ENCODE measurements at places on chromosomes 2 and 18. TPM values are rescaled to one million over a fixed set of nuclear protein-coding genes. Genes with fewer than 3 reads are reported as not detected.
A peak's percentile ranks its signal among the peaks of the same experiment; 100 is the strongest.

DNA sequence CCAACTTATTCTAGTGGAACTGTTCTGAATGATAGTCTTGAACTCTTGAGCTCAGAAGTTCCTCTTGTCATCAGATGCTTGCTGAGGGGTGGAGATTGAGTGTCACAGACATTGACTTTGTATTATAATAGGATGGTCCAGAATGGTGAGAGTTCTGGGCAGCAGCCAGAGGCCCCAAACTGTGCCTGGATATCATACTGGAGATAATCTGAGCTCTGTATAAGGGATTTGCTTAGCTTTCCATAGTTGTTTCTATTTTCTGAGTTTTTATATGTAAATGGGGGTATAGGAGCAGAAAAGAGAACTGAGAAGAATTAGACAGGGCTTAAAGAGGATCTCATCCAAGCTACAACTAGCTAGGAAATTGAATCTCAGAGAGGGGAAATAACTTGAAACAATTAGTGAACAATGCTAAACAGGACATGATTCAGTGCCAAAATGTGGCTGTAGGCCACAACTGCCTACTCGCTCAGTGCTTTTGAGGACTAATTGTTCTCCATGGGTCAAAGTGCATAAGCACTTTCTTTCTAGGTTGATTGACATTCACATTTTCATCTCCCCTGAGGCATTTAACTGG is 10.1 kb upstream of the LCLAT1 start:
- no peak for DNase-seq

The ABCB11 gene
- total RNA-seq: not detected

DNA sequence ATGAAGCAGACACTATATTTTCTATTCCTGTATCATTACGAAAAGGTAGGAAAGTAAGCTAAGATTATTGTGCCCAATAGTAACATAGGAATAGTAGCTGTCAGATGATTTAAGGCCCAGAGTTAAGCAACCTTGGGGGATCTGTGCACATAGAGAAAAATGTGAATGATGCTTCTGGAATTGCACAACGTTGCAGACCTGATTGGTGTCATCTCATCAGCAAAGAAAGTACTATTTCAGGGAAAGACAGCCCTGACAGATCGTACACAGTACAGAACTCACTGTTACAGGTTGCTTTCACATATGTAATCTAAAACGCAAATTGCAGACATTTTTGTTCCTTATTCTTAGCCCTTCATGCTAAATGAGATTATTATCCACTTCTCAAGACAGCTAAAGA is 535.9 kb downstream of the TRIB2 start:
- no peak for DNase-seq

DNA sequence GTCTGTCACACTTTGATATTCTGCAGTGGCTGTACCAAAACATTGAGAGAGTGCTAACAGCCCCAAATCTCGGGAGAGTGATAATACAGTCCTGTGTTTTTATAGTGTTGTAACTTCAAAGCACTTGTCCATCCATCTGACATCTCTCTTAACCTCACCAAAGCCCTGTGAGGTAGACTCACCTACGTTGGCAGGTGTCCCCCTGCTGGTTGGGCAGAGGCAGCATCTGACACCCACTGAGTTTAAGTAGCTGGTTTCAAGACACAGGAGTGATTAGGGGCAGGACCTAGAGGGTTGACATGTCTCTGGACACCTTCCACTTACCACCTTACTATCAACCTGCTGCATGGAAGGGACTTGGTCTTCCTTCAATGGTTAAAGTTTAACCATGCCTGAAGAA is 22.9 kb downstream of the COLEC12 start:
- no peak for DNase-seq

The DYNAP gene
- not detected for total RNA-seq

The ITGA4 gene
- total RNA-seq: 20.6 TPM

The COL3A1 gene
- 408 TPM for total RNA-seq

The GAL3ST2 gene
- total RNA-seq: not detected

DNA sequence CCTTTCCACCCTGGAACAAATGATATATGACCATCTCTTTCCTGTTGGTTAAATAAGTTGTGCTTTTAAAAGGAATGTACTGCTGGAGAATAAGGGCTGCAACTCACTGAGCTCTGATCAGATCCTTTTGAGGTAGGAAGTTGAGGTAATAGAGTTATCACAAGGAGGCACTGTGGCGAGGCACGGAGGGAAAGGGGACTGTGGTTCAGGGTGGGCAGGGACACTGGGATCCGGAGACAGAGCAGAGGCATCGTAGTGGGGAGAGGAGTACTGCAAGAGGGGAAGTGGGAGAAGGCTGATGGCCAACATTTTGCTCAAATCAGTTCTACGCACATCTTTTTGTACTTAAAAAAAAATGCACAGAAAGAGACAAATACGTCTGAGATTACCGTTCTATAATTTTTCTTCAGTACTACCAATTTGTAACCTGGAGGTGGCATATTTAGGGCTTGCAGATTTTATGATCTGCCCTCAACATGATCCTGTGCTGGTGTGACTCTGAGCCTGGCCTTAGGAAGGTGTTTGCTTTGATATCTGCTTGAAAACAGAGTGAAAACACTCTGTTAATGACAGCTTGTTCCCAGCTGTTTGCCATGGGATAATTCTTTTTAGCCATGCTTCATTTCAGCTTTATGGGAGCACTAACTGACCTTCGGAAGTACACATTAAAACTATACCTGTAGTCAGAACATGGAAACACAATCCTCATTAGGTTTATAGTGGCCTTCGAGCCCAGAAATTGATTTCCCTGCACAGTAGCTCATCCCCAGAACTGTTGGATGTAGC is 168.1 kb downstream of the KCNE4 start:
- no peak for DNase-seq

The PPP4R3B gene
- 44.7 TPM for total RNA-seq

The PLEK gene
- total RNA-seq: under 0.01 TPM

The FNDC4 gene
- 7.3 TPM for total RNA-seq

DNA sequence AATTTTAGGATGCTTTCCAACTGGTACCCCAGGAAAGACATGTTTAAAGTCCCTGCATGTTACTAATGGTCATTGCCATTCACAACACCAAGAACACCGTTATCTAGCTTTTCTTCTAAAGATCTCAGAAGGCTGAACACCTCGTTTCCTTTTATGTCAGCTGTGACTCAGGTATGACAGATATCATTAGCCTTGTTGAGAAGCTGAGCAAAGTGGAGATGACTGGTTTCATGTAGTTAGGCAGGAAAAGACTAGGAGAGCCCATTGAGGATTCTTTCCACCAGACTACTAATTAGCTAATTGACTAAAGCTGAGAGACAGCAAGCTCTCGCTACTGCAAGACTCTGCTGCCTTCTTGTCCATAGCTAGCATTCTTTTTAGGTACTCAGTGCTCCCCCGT is 32.0 kb upstream of the ARL5A start:
- DNase-seq: no peak

DNA sequence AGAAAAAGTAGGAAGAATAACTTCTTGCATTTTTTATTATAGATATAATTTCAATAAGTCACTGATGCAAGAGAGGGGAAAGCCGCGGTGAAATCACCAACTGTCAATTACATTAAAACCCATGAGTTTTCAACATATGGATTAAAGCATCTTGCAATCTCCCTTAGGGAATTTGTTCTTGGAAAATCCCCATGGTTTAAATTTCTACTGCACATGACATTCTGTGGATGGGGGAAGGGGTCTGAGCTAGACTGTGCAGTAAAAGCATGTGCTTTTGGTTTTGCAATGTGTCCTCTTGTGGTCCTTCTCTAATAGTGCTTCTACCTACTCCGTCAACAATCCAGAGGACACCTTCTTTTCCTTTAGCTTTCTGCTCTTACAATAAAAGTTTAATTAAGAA is 894.0 kb downstream of the DCDC2C start:
- no peak for DNase-seq

The TTN gene
- 0.18 TPM for total RNA-seq

DNA sequence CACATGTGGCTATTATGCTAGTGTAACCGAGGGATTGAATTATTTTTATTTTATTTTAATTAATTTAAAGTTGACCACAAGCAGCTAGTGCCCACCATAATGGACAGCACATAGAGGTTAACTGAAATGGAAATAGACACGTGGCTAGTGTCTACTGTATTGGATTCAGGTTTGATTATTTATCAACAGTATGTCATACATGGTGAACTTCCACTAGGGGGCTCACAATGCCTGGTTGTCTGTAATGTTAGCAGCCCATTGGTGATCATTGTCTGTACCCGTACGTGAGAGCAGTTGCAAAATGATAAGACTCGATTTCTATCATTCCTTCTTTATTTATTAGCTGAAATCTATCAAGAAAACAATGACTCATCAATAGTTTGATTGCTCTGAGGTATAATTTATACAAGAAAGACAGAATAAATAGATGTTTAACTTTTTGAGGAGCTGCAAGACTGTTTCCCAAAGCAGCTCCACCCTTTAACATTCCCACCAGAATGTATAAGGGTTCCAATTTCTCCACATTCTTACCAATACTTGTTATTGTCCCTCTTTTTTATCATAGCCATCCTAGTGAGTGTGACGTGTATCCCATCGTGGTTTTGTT is 76.5 kb downstream of the CYBRD1 start:
- DNase-seq: peak; percentile 77

The C2orf80 gene
- not detected for total RNA-seq

GRCh38 chr2:18194161-18194560 is 315.7 kb downstream of the KCNS3 start:
- no peak for DNase-seq

DNA sequence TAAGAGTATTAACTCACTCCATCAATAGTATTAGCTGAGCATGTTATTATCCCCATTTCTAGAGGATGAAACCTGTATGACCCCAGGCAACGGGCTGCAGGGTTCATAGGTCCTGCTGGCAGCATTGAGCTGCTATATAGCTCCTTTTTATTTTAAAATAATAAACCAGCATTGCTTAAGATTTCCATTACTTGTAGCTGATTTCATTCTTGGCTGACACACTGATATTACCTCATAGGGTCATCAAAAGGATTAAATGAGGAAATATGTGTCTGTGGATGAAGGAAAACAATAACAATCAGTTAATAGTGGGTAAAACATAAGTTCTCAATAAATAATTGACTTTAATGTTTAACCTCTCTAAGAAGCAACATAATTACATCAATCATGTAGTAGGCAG is 48.3 kb upstream of the NRP2 start:
- peak; percentile 34 for DNase-seq

The TWIST2 gene
- total RNA-seq: 14.7 TPM

The MC4R gene
- 0.28 TPM for total RNA-seq

DNA sequence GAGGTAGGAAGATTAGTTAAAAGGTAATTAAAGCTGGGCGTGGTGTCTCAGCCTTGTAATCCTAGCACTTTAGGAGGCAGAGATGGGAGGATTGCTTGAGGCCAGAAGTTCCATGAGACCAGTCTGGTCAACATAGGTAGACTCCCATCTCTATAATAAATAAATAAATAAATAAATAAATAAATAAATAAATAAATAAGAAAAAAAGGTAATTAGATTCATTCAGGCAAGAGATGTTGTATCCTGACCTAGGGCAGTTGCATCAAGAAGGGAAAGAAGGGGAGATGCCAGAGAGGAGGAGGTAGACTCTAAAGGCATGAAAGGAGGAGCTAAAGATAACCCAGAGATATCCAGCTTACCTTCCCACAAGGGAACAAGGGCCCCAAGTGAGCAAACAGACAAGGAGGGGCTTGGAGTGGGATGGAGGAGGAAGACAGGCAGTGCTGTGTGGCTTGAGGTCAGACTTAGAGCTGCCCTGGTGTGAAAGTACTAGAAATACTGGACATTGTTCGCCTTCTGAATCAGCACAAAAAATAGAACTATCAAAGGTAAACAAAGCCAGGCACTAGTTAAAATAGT is 7.4 kb upstream of the RAB1A start:
- DNase-seq: no peak

DNA sequence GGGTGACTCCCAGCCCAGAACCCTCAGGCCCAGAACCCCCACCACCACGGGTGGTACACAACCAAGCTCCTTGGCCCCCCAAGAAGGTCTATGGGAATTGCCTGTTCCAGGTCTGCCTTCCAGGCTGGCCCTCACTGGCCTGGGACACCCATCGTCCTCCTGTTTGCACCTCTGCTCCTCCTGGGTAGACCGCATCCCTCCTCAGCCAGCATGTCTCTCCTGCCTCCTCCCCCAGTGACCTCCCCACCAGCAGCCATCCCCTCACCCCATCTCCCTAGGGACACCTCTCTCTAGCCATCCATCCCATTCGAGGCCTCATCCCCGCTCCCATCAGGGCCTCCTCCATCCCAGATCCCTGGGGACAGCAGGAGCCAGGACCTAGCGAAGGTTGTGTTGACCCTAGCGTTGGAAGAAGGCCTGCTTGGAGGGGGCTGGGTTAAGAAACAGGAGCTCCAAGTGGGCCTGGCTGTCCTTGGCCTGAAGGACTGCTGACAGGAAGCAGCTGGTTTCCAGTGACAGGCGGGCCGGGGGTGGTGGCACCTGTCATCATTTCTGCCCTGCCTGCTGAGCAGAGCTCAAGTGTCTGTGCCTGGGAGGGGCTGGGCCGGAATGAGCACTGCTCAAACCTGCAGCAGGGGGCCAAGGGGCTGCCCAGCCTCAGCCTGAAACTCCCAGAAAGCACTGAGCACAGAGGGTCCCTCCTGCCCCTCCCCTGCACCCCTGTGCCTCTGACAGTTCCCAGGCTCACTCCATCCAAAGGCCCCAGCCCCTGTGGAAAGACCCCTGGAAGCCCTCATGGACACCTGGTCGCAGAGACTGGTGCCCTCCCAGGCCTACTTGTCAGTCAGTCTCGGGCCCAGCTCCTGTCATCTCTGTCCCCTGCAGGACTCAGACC is 96.0 kb upstream of the OTOS start:
- DNase-seq: no peak

DNA sequence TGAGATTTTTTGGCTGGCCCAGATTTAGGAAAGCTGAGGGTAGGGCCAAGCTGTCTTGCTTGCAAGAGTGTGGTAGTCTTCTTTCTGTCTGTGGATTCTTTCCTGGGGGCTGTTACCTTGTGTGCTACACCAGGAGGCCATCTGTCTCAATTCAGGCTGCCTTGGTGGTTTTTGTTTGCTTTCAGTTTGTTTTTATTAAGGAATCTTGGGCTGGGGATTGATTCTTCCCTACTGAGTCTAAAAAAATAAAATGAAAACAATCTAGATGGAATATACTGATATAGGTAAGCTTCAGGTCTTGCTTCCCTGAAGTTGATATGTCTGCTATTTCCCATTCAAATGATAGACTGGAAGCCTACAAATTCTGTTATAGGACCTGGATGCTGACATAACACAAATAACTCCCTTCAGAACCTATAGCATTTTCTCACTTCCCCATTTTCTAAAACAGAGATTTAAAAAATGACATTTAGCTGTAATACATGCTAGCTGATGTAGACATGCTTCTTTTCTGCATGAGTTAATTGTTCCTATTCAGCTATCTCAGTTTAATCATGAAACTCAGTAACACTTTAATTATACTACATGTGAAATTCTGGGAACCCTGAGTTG is 5.3 kb downstream of the LHCGR start:
- no peak for DNase-seq

DNA sequence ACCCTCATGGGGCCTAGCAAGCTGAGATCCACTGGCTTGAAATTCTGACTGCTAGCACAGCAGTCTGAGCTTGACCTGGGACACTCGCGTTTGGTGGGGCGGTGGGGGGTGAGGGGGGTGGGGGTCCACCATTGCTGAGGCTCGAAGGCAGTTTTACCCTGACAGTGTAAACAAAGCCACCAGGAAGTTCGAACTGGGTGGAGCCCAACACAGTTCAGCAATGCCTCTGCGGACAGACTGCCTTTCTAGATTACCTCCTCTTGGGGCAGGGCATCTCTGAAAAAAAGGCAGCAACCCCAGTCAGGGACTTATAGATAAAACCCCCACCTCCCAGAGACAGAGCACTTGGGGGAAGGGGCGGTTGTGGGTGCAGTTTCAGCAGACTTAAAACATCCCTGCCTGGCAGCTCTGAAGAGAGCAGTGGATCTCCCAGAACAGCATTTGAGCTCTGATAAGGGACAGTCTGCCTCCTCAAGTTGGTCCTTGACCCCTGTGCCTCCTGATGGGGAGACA is 149.7 kb upstream of the TANK start:
- no peak for DNase-seq

All from IMR-90 (cell line).